Activated CD4-positive, alpha-beta memory T cell treated with anti-CD3 and anti-CD28 coated beads for 36 hours (primary cell): ENCODE measurements at places on chromosomes 3 and 15. TPM values are rescaled to one million over a fixed set of nuclear protein-coding genes. Genes with fewer than 3 reads are reported as not detected.

FGF12 gene
- not detected for total RNA-seq

DNA sequence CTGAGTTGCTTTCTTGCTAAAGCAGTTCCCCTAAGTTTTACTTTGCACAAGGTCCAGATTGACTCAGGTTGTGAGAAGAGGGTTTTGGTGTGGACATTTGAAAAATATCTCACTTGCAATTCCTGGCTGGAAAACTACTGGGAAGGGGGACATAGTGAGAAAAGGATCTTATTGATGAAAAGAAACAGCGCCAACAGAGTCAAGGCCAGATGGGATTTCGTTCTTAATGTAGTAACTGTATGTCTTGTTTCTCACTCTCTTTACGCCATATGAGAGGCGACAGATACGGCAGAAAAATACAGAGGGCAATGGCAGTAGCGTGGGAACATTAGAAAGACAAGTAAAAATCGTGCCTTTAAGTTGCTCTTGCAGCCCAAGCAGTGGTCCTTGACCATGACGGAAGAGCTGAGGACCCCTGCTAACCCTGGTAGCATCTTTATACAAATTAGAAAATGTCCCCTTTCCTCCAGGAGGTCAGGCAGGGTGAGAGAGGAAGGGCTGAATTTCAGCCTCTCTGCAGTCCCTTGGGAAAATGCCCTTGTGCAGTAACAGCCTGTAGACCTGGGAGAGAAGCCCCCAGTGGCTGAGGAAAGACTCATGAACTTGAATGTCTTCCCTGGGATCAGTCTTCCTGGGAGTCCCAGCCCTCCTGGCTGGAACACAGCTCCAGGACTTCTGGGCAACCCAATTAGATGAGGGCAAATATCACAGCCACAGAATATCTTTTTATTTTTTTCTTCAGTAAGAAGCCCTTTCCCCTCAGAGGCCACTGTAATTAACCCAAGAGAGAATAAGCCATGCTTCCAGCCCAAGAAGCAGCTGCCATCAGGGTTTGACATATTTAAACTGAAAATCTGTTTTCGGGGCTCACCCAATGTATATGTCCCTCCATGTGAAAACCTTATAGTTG is 113.4 kb downstream of the CD47 start:
- H3K27ac ChIP-seq, result no peak overlapping the region
- no peaks in the 10 kb centered on the region for H3K36me3 ChIP-seq
- no peak for DNase-seq
- no peaks in the 10 kb centered on the region for H3K27me3 ChIP-seq
- peaks cover 55% of the 10 kb centered on the region for H3K4me1 ChIP-seq

GRCh38 chr3:34198309-34198708 is 399.9 kb downstream of the PDCD6IP start:
- H3K36me3 ChIP-seq, result no peaks in the 10 kb centered on the region
- no peaks in the 10 kb centered on the region for H3K4me1 ChIP-seq
- H3K27me3 ChIP-seq, result no peaks in the 10 kb centered on the region
- H3K4me3 ChIP-seq, result no peak overlapping the region
- no peak overlapping the region for H3K27ac ChIP-seq

GRCh38 chr15:91885714-91886270 is 32.3 kb downstream of the SLCO3A1 start:
- peaks cover 35% of the 10 kb centered on the region for H3K4me1 ChIP-seq
- no peaks in the 10 kb centered on the region for H3K27me3 ChIP-seq
- no peak overlapping the region for H3K4me3 ChIP-seq
- peak; percentile 41 for DNase-seq

DNA sequence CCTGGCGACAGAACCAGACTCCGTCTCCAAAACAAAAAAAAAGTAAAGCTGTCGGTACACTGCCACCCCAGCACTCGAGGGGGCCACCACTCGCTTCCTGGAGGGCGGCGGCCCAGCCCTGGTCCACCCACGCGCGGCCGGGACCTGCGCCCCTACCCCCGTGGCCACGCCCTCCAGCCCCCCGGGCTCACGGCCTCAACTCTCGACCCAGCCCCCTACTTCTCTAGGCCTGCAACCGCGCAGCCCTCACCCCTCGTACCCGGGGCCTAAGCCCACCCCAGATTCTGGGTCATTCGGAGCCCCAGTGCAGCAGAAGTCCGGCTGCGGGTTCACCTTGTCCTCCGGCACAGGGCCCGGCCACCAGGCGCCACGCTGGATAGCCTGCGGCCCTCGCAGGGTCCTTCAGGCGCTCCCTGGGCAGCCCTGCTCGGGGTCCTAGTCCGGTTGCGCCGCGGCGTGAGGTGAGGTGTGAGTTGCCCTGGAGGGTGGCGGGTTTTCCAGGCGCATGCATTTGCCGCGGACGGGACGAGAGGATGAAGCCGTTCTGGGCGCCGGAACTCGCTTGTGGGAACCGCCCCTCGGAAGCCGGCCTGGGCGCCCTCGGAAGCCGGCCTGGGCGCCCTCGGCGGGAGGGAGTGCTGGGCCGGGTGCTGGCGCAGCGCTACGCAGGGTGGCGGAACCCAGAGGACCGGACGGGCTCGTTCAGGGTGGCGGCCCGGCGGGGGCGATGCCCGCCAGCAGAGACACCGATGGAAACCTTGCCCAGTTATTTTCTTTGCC is 32.3 kb downstream of the SPINK8 start:
- no peaks in the 10 kb centered on the region for H3K27me3 ChIP-seq
- peak within 1 kb of the TSS; percentile 98 for H3K27ac ChIP-seq
